Activated CD4-positive, alpha-beta T cell treated with anti-CD3 and anti-CD28 coated beads for 36 hours (primary cell): ENCODE measurements at places on chromosomes 3 and 15.

- no peak for DNase-seq
Measured at GRCh38 chr3:62131620-62132019, 241.7 kb downstream of the FEZF2 start.

GRCh38 chr3:94811836-94812235, 749.0 kb downstream of the NSUN3 start:
- DNase-seq, result no peak

DNA sequence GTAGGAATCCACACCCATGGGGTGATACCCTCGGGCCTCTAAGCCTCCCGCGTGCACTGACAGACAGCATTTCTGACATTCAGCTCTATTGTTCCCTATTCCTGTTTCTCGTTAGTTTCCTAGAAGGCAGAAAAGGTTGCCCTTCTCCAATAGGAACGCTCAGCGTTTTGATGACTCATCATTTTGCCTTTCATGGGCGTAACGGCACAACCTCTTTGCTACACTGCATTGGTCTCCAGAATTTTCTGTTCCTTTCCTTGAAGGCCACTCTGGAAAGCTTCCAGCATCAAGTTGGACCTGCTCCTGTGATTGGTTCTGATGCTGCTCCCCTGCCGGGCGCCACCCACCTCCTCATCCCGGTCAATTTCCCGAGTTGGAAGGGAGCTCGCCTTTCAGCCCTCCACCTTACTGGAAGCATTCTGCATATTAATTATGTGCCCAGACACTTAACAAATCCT, 13.0 kb upstream of the TNK2 start:
- DNase-seq, result no peak

DNA sequence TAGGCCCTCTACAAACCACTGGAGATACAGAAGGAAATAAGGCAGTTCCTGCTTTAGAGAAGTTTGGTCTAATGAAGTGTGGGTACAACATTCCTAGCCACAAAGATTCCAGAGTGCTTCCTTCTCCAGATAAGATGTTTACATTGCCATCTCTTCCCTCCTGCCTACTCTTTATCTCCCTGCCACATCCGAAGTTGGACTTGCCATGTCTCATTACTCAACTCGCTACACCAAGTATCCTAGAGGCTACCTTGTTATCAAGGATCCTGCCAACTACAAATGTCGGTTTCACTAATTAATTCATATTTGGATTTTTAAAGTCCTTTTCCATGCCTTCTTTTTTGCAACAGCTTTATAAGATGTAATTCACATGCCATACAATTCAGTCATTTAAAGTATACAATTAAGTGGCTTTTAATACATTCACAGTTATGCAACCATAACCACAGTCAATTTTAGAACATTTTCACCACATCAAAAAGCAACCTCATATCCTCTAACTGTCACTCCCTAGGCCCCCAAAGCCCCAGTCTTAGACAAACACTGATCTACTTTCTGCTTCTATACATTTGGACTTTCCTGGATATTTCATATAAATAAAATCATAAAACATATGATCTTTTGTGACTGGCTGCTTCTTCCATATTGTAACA, 53.7 kb upstream of the CSTA start:
- DNase-seq, result no peak

GRCh38 chr3:45366290-45366689, 22.1 kb upstream of the LARS2 start:
- no peak for DNase-seq

DNA sequence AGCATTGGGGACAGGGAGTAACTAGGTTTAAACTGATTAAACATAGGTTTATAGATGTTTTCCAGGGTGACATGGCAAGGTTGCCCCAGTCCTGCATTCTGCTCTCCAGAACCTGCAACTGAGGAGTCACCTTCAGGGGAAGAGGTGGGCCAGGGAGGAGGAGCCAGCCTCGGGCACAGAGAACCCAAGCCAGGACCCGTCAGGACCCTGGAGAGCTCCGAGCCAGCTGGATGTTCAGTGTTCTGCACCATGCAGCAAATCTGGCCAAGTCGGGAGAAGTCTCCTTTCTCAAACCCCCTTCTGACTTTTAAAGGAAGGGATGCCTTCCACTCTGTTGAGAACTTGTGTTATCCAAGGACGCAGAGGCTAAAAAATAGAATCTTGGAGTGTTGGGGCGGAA, 62.1 kb upstream of the SLC6A11 start:
- DNase-seq, result peak; percentile 75

GRCh38 chr3:53243165-53243564, 12.7 kb downstream of the TKT start:
- no peak for DNase-seq

- no peak for DNase-seq
Measured at GRCh38 chr3:151638555-151639417, 94.9 kb upstream of the AADACL2 start.

DNA sequence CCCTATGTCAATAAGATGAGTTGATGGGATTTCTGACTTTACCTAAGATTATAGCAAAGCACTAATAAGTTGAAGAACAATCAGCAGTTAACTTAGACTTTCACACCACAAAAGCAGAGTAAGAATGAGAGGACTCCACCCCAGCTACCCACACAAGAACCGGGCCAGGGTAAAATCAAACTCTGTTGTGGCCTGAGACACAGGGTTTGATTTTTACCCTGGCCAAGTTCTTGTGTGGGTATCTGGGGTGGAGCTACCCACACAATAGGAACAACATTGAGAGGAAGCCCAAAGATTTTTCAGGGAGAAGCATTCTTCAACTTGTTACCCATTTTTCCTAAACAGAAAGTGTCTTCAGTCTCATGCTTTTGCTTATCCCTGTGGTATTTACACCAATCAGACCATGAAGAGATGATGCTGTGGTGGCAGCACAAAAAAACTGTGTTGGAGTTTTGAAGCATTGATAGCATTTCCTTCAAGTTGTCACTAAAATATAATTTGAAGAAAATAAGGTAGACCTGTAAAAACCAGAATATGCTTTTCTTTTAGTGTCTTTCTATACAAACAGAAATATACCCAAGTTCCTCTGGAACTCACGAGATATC, 25.6 kb downstream of the CPOX start:
- peak; percentile 41 for DNase-seq
